ENCODE measurements at places on chromosomes 6 and 20.

GRCh38 chr6:52305948-52306767, 21.6 kb upstream of the MCM3 start:
- DNase-seq: peak; percentile 40

GRCh38 chr6:74114428-74114827, 418.4 kb downstream of the CD109 start:
- no peak for DNase-seq

GRCh38 chr6:45706319-45706718, 309.3 kb downstream of the CLIC5 start:
- DNase-seq: no peak

DNA sequence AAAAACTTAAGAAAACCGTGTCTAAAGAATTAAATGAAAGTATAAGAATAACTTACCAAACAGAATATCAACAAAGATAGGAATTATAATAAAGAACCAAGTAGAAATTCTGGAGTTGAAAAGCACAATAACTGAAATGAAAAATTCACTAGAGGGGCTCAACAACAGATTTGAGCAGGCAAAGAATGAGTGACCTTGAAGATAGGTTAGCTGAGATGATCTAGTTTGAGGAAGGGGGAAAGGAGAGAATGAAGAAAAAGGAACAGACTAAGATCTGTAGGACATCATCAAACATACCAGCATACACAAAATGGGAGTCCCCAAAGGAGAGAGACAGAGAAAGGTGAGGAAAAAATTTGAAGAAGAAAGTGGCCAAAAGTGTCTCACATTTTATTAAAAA, 37.7 kb upstream of the TULP1 start:
- no peak for DNase-seq

DNA sequence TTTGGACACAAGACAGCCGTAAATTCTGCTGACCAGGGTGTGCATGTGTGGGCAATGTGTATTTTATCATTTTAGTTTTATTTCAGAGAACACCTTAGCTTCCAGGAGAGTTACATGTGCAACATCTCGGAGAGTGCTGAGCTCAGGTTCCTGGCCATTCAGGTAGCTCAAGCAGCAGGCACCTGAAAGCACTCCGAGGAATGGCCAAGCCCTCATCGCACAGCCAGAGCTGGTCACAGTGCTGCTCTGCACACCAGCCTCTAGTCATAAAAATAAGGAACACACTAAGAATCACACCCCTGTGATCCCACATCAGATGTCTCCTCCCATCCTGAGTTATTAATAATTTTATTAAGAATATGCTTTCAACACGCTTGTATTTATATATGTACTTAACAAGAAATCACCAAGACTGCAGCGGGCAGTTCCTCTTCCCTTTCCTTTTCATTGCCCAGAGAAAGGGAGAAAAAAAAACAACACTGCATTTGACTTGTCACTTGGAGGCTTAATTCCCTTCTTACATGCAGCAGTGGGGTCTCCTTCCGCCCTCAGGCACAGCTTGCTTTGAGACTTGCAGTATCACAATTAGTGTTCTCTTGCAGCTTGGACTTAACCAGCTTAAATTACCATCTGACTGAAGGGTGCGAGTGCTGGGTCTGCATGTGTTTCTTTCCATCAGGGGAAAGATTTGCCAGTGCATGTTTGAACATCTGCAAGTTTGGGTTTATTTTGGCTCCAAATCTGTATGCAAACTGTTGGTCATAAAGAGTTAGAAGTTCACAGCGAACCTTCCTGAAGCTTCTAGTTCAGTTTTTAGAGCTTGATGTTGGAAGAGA, 36.0 kb upstream of the IRF4 start:
- no peak for DNase-seq

DNA sequence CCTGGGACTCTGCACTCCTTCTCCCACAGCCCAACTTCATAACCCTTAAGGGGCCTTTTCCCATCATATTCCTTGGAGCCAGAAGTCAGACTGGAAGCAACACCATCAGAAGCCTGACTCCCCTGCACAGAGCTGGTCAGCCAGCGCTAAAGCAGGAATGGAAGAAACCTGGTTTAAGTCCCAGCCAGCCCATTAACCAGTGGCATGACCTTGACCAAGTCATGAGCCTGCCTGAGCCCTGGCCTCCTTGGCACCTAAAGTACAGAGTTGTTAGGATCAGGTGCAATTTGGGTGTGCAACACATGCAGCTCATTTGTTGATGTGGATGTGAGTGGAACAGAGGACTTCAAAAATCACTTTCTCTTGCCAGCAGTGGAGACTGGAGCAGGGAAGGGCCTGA, 20.8 kb downstream of the FOXP4 start:
- DNase-seq: no peak

DNA sequence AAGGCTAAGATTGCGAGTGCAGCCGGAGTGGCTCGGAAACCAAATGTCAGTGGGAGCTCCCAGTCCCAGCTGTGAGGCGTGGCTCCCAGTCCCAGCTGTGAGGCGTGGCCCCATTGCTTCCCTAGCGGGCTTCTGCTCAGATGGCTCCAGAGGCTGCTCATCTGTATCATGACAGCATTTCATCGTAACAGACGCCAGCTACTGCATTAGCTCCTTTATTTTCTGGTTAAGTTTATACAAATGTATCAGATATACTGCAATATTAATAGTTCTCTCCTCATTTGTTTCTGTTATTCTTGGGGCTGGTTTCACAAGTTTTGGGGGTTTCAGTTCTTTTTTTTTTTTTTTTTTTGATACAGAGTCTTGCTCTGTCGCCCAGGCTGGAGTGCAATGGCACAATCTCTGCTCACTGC, 34.7 kb upstream of the TBXT start:
- no peak for DNase-seq

DNA sequence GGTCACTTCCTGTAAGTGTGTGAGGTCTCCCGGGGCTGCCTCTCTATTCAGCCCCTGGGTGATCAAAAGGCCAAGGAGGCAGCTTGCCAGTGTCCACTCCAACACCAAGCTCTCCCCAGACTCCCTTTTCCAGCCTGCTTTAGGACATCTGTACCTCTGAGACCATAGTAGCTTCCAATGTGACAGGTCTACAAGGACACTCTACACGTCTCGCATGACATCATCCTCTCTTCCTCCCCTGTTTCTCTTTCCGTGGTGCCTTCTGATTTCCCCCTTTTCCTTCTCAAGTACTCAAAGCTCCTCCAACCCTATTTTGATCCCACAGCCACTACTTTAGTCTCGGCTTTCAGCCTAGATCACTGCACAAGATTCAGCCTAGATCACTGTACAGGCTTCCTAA, 26.4 kb downstream of the HLA-F start:
- no peak for DNase-seq

DNA sequence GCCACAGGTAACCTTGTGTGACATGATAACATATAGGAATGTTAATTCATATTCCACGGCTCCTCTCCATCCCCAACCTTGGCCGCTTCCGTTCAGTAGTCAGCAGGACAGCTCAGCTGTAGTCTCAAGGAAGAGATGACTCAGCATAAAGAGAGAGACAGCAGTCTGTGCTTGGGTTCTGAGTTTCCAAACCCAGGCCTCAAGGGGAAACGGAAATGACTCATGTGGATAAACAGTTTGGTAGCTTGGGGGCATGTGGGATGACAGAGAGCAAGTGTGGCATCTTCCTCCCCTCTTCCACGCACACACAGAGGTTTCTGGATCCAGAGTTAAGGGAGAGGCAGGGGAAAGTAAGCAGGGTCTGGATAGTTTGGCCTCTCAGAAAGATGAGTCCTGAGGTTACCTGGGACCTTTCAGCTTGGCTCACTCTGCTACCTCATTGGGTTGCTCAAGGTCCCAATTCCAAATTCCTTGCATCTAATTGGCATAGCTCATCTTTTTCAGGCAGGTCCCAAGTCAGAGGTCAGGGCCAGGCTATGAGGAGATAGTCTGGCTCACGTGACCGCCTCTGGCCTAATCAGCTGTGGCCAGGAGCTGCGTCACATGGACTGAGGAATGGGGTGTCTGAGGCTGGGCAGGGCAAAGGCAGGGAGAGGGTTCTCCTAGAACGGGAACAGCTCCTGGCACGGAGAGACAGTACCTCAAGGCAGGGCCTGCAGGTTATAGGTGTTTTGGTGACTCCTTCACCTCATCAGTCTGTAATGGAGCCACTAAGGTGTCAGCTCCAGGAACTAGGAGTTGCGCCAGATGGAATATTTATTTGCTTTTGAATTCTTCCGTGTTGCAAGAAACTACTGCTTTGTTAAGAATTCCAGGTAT, 36.5 kb upstream of the MLN start:
- no peak for DNase-seq

GRCh38 chr20:22159276-22159675, 425.1 kb downstream of the FOXA2 start:
- DNase-seq: no peak

GRCh38 chr6:63660757-63661156, 25.2 kb downstream of the PHF3 start:
- no peak for DNase-seq

DNA sequence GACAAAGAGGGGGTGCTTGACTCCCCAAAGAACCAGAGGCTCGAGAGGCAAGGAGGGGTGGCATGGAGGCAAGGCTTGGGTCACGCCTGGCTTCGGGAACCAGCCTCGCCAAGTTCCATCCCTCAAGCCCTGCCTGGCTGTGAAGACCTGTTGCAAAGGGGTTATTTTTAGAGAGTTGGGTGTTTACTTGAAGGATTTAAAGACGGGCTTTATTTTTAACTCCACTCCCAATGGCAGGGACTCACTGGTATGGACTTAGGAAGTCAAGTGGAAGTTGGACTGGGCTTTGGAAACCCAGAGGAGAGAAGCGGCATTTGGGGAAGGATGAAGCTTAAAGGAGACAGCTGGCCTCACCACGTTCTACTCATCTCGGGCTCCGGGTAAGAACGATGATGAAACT, 43.1 kb downstream of the JPH2 start:
- no peak for DNase-seq

GRCh38 chr20:1823450-1823844, 71.8 kb upstream of the SIRPA start:
- DNase-seq: no peak

GRCh38 chr20:64246616-64247306, 8.8 kb upstream of the PCMTD2 start:
- no peak for DNase-seq

DNA sequence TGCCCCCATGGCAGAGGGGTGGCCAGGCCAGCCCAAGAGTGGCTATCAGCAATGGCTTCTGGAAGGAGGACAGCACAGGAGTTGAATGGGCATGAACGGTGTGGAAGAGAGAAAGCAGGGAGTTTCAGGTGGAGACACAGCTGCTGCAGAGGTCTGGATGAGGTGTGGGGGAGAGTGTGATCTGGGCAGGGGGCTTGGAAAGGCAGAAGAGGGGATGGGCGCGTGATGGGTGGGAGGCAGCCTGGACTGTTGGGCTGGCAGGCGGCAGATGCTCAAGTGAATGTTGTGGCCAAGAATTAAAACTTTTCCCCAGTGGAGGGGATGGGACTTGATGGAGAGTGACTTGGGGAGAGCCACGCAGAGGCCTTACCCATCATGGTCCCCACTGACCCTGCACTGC, 46.5 kb downstream of the TOX2 start:
- DNase-seq: no peak

GRCh38 chr6:149031859-149032598, 285.2 kb downstream of the UST start:
- DNase-seq: peak; percentile 24

GRCh38 chr6:44268095-44268628, 2.1 kb upstream of the TMEM151B start:
- DNase-seq: peak; percentile 75

DNA sequence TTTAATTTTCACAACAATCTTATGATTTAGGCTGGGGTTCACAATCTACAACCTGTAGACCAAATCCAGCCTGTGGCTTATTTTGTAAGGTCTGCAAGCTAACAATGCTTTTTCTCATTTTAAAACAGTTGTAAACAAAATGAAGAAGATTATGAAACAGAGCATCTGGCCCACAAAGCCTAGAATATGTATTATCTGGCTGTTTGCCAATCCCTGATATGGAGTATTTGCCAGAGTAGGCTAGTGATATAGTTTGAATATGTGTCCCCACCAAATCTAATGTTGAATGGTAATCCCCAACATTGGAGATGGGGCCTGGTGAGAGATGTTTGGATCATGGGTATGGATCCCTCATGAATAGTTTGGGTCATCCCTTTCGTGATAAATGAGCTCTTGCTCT, 201.8 kb downstream of the DHX35 start:
- no peak for DNase-seq
